Endothelial cell of umbilical vein (primary cell): ENCODE measurements at places on chromosomes 13 and 19. TPM values are rescaled to one million over a fixed set of nuclear protein-coding genes. Genes with fewer than 3 reads are reported as not detected.

CGB8 gene
- not detected in 2 replicates for polyA plus RNA-seq

TBCB gene
- 363 and 364 TPM in 2 replicates for polyA plus RNA-seq

NANOS3 gene
- 1.0 and 1.5 TPM in 2 replicates for polyA plus RNA-seq

PRTN3 gene
- polyA plus RNA-seq = not detected in 2 replicates

THSD1 gene
- 23.9 and 27.6 TPM in 2 replicates for polyA plus RNA-seq

DNA sequence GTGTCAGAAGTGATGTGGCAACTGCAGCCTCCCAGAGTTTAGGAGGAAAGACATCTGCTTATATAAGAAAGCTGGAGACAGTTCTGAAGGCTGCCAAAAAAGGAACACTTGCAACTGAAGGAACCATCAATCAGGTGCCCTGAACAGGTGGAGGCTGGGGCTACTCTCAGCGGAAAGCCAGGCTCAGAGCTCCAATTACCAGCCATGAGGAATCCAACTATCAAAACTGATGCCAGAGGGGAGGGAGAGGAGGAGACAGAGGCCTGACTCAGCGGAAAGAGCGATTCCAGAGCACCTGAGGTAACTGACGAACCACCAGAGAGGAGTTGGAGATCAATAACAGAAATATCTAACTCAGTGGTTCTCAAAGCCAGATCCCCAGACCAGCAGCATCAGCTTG is 24.3 kb downstream of the LEUTX start:
- H3K4me1 ChIP-seq = no peaks in the 10 kb centered on the region
- no peak for DNase-seq
- H3K27ac ChIP-seq = no peak overlapping the region

DNA sequence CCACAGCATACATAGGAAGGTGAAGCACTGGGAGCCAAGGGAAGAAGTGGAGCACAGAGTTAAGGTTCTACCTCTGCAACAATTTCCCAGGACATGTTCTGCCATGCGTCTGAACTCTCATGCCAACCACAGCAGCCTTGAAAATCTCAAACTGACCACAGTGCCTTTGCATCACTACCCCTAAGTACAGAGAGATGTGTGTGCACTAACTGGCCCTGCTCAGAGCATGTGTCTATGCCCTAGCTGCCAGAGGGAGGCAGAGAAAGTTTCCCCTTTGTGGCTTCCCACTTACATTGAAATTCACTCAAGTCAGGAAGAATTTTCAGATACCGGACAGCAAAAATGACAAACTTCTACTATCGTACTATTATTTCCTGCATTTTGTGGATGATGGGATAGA is 26.8 kb upstream of the WDFY2 start:
- peaks cover 28% of the 10 kb centered on the region for H3K27me3 ChIP-seq
- no peak for DNase-seq
- H3K27ac ChIP-seq = no peak overlapping the region
- H3K36me3 ChIP-seq = no peaks in the 10 kb centered on the region

GRCh38 chr13:110471833-110472162 is 89.7 kb downstream of the RAB20 start:
- no peak for DNase-seq
- H3K27me3 ChIP-seq = no peaks in the 10 kb centered on the region
- peaks cover 6% of the 10 kb centered on the region for H3K4me1 ChIP-seq
- no peak overlapping the region for H3K4me3 ChIP-seq

DNA sequence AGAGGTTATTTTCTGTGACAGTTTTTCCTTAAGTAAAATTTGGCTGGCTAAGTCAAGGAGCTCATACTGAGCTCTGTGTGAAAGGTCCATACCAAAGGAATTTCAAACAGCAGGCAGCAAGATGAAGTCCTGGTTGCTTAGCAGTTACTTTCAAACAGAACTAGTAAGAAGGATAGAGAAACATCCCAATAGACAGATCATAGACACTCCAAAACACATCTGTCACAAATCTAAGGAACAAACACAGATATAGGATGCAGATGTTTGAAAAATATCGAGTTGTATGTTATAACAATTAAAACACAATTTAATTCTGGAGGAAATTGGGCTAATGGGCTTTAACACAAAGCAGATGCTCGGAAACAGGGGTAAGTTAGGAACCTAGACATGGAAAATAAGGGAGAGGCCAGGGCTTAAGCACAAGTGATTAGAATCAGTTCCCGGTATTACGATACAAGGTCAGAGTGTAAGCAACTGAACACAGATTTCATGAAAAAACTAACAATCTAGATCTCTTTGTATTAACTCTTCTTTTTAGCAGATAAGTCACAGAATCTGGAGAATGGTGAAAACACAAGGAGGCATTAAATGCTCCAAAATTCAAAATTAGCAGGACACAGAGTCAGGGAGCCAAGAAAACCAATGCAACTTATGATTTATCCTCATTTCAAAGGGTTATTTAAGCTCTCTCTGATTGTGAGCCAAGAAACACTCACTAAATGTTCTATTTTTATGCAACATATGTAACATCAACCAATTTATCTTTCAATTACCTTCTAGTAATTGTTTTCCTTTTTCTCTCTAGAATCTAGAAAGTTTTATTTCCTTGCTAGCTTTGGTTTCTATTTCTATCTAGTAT is 1992.9 kb upstream of the PCDH20 start:
- DNase-seq = no peak
- H3K27me3 ChIP-seq = no peaks in the 10 kb centered on the region
- H3K4me3 ChIP-seq = no peak overlapping the region
